ENCODE measurements at places on chromosomes 3 and 15. TPM values are rescaled to one million over a fixed set of nuclear protein-coding genes. Genes with fewer than 3 reads are reported as not detected.

Gene GABRB3
- 76.9 TPM for total RNA-seq

Gene GOLGA6A
- 0.09 TPM for total RNA-seq

Gene SI
- not detected for total RNA-seq

Gene IFT80
- 10.8 TPM for total RNA-seq

Gene LTF
- total RNA-seq, result not detected

Gene CRABP1
- total RNA-seq, result 1.3 TPM
